ENCODE measurements at places on chromosomes 1 and 21.
A peak's percentile ranks its signal among the peaks of the same experiment; 100 is the strongest.

- DNase-seq: no peak
These were observed 18.1 kb downstream of the HDAC1 start for GRCh38 chr1:32309960-32310359.

DNA sequence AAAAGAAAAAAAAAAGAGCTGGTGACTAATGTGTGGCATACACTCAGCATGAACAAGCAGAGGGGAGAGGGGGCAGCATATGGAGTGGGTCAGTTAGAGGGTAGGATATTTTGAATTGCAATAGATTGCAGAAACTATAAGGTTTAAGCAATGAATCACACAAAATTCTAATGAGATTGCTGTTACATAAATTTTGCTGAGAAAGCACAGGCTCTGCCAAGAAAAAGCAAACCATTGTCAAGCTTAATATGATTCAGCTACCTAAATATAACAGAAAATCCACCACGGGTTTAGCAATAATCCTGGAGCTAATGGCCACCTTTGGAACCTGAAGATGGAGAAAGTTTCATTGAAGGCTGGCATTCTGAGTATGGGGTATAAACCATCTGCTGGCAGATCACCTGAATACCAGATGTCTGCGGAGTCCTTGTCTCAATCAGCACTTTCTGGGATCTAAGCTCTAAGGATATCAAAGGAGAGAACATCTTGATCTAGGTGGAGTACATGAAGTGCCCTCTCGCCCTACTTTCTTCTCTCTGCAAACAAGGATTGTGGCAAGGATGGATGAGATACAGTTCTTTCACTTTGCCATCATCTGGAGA lies 30.3 kb upstream of the ANGPTL7 start:
- peak; percentile 85 for DNase-seq

GRCh38 chr1:92832537-92833114 lies 786 bp downstream of the RPL5 start:
- DNase-seq: no peak

- DNase-seq: no peak
These were observed 1.9 kb downstream of the UTP25 start for GRCh38 chr1:209829716-209830115.

- no peak for DNase-seq
These were observed 92.1 kb upstream of the ARTN start for GRCh38 chr1:43841321-43842174.

Measured in RWPE2 (cell line).